Cerebellar nuclear complex (tissue), 1 donor: ENCODE measurements at places on chromosomes 16 and 17.

- DNase-seq: no peak
These were observed 66.3 kb downstream of the WIPI1 start for GRCh38 chr17:68390888-68391545.

DNA sequence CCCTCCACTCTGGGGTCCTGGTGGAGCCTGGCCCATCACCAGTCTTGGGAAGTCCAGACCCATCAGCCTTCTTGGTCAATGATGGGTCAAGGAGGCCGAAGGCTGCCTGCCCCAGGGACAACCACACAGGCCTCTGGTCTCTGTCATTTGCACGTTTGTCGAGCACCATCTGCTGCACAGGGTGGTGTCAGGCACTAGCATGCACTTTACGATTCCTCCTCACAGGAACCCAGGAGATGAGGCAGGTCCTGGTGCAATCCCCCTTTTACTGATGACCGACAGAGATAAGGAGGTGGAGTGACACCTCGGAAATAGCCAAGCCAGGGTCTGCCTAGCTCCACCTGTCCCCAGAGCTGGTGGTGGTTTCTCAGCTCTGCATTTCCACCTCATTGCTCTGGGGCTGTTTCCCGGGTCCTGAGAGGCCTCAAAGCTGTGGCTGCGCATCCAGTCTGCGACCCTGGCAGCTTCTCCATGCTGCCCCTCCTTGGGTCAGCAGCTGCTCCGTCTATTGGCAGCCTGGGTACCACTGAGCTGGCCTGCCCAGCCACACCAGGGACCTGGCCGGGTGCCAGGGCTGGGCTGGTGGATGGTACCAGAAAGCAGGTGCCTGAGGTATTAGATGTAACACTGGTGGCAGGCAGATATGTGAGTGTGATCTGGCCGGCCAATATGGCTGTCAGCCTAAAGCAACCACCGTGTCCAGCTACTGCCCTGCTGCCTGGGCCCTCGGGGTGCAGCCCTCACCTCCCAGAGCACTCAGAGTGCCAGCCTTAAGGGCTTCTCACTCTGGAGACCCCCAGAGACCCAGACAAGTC is 10.0 kb downstream of the MMP15 start:
- DNase-seq: no peak

GRCh38 chr16:68387301-68387700 is 61.0 kb downstream of the SMPD3 start:
- DNase-seq: no peak

DNA sequence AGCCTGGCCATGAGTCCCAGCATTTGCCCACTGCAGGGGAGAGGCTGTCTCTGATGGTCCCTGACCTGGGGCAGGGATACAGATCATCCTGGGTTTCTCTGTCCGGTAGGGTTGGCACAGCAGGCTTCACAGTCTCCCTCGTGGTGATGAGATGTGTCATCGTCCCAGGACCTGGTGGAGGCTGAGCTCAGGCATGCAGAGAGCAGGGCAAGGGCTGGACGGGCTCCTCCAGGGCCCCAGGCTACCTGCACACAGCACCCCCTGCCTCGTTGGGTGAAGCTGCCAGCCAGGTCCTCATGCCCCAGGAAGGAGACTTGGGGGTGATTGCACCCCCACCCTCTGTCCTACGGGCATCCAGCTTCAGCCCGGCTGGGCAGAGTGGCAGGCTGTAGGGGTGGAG is 155.8 kb upstream of the GSE1 start:
- no peak for DNase-seq
